ENCODE measurements at places on chromosomes 16 and 17.

GRCh38 chr17:20920095-20920814 is 122.6 kb downstream of the USP22 start:
- no peak for DNase-seq

DNA sequence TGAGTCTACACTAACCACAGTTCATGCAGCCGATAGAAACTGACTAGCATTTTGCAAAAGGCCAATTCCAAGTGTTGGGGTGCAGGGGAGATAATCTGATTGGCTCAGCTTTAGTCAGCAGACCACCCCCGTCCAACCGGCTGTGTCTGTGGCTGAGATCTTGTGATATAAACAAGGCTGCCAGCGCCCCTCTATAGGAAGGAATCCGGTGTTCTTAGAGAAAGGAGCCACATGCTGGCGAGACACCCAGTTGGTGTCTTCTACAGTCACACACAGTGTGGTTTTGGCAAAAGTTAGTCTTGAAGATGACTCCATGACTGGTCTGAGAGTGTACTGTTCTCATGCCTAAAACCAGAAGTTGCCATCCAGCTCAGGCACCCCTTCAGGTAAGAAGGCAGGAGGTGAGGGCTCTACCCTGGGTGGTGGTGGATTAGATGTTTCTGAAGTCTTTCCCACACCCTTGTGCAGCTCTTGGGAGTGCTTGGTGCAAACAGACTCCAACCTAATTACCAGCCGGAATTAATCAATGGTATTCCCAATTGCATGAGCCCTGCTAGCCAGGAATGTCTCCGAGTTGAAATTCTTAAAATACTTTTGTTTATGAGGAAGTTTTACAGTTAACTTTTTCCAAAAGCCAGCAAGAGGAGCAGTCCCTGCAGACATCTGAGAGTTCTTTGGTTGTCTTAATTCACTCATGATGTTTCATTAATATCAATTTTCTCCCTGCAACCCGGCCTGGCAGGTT is 172.3 kb upstream of the IRX6 start:
- DNase-seq = no peak

- DNase-seq = no peak
Observed at GRCh38 chr17:36641331-36641876, 40.0 kb downstream of the MRM1 start.

DNA sequence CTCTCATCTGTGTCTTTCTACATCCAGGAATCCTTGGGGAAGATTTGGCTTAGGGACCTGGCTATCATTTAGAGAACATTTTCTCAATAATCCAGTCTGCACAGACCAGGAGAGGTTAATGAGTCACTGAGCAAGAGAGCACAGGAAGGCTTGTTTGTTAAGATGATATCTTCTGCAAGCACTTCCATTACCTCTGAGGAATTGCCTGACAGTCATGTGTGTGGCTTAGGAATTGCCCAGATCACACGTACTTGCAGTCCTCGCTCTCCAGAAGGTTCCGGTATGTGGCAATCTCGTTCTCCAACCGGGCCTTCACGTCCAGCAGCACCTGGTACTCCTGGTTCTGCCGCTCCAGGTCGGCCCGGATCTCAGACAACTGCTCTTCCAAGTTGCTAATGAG is 3.3 kb downstream of the KRT37 start:
- peak; percentile 37 for DNase-seq

- DNase-seq = no peak
Observed at GRCh38 chr16:3015865-3016521, 2.0 kb downstream of the CLDN6 start.

DNA sequence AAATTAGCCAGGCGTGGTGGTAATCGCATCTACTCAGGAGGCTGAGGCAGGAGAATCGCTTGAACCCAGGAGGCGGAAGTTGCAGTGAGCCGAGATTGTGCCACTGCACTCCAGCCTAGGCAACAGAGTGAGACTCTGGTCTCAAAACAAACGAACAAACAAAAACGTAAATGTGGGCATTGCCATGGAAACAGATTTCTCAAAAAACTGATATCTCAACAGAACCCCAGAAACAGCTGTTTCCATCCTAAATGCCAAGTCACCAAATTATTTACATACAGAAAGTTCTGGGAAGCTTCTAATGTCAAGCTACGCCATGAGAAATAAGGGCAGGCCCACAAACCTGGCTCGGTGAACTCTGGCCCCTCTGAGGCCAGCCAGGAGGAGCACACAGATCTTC is 16.0 kb upstream of the ZNF689 start:
- no peak for DNase-seq
